GM12878 (cell line): ENCODE measurements at places on chromosomes 7 and 10.

DNA sequence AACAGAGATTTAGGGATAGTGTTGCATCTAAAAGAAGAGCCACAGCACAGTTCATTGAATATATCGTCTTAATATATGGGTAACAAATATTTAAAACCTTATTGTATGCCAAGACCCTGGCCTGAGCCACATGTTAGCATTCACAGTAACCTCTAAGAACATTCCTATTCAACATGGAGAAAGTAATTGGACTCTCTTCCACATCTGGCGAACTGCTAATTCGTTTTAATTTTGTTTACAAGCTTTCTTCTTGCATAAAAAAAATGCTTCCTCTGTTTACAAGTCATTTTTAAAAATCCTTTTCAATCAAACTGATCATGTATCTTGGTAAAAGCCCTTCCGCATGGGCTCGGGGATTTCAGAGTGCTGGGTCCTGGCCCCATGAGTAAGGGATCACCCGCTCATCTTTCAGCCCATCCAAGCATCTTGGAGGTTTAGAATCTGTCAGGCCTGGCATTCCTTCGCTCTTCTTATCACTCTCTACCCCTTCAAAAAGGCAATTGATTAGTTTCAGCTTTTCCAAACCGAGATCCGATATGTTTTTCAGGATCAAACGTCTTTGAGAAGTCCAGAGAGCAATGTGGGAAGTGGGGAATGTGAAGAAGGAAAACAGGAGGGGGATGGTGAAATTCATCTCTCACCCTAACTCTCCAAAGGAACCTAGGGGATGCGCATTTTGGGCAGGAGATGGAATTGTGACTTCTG, 7.3 kb downstream of the TWIST1 start:
- no peaks in the 10 kb centered on the region; the same call in 1 of the 2 replicates for H3K4me1 ChIP-seq
- no peak overlapping the region for H3K27ac ChIP-seq
- DNase-seq: no peak

DNA sequence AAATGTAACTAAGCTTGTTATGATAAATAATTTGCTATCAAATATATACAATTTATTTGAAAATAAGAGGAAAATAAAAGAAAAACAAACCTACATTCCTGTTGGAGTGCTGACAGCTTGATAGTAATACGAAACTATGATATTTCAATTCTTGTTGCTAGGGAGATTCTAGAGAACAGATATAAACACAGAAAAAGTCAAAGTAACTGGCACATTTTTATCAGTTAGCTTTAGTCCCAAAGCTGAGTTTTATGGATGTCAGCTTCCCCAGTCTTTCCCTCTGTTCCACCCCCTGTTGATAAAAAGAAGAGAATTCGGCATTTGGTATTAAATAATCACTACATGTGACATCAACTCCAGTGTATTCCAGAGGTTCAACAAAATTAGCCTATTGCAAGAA, 1134.0 kb downstream of the XPNPEP1 start:
- H3K4me3 ChIP-seq: no peak overlapping the region
- H3K36me3 ChIP-seq: no peaks in the 10 kb centered on the region
- H3K27ac ChIP-seq: no peak overlapping the region
- H3K27me3 ChIP-seq: no peaks in the 10 kb centered on the region
- no peak for DNase-seq

DNA sequence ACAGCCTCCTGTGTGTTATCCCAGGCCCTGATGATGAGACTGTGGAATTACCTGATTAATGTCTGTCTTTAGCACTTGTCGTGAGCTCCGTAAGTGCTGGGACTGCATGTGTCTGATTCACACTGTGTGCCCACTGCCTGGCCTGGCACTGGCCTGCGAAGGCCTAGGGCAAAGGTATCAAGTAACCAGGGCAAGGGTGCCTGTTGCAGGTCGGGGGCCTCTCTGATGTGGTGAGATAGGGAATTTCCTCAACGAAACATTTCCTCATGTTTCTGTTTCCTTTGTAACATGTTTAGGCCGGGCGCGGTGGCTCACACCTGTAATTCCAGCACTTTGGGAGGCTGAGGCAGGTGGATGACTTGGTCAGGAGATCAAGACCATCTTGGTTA, 50.4 kb downstream of the LHPP start:
- no peaks in the 10 kb centered on the region for H3K36me3 ChIP-seq
- H3K27ac ChIP-seq: no peak overlapping the region
- DNase-seq: no peak

DNA sequence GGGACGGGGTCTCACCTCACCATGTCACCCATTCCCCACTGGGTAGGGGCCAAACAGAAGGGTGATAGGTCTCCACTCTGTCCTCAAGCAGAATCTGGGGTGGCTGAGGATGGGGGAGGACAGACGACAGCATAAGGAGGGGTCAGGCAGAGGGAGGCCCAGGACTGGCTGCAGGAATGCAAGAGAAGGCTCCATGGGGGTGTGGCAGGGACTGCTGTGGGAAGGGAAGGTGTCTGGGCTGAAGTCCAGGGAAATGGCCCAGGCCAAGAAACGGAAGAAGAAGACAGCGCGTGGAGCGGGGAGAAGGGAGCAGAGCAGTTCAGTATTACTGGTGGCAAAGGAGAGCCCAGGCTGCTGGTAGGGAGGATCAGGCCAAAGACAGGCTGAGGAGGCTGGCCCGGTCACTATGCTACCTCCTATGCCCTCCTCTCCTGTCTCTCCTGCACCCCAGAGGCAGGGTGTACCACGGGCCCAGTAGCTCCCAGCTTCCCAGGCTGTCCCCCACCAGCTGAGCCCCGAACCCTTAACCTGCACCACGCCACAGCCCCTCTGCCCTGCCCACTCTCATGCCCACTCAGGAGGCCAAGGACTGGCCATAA, 60.9 kb downstream of the GRB10 start:
- no peak overlapping the region for H3K4me3 ChIP-seq
- no peaks in the 10 kb centered on the region for H3K27me3 ChIP-seq
- no peaks in the 10 kb centered on the region for H3K36me3 ChIP-seq
- H3K4me1 ChIP-seq: no peaks in the 10 kb centered on the region
- H3K27ac ChIP-seq: no peak overlapping the region

DNA sequence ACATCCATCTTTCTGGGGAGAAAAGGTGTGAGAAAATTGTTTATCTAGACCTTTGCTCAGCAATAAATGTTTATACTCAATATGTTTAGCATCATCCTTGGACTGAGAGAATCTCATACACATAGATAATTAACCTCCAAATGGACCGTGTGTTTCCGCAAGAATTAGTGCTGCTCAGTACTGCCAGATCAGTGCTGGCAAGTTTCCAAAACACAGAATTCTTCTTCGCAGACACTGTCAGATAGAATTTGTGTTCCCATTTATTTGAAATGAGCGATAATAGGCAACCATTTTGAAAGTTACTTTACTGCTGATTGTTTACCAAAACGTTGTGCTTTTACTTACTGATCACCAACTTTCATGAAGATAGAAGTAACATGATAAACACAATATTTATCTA, 33.7 kb downstream of the STAMBPL1 start:
- H3K27me3 ChIP-seq: no peaks in the 10 kb centered on the region
- peaks cover 13% of the 10 kb centered on the region; the same call in 1 of the 2 replicates for H3K36me3 ChIP-seq
- DNase-seq: no peak
- H3K4me1 ChIP-seq: no peaks in the 10 kb centered on the region
- no peak overlapping the region for H3K27ac ChIP-seq
